ENCODE measurements at places on chromosomes 13 and 19.
A peak's percentile ranks its signal among the peaks of the same experiment; 100 is the strongest.

DNA sequence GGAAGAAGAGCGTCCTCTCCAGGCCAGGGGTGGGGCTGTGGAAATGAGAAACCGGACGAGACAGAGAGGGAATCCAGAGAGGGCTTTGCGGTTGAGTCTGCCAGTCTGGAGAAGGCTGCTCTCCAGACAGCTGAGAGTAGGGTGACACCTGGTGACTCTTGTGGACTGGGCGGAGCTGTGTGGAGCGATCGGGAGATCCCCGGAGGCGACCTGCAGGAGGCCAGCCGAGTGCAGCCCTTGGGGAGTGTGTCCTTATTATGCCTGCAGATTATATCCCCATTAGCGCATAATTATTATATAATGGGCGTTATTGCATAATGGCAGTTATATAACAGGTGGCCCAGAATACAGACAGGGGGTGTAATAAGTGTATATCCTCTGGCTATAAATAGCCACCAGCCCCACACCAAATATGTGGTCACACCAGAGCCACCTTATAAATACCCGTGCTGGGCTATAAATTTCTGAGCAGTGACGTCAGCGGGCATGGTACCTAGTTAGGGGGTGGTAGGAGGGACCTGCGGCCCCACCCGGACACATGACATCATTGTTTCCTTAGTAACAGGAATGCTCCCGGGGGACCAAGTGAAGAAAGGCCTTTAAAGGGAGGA is 41.2 kb downstream of the NFIX start:
- peak; percentile 31 for DNase-seq

DNA sequence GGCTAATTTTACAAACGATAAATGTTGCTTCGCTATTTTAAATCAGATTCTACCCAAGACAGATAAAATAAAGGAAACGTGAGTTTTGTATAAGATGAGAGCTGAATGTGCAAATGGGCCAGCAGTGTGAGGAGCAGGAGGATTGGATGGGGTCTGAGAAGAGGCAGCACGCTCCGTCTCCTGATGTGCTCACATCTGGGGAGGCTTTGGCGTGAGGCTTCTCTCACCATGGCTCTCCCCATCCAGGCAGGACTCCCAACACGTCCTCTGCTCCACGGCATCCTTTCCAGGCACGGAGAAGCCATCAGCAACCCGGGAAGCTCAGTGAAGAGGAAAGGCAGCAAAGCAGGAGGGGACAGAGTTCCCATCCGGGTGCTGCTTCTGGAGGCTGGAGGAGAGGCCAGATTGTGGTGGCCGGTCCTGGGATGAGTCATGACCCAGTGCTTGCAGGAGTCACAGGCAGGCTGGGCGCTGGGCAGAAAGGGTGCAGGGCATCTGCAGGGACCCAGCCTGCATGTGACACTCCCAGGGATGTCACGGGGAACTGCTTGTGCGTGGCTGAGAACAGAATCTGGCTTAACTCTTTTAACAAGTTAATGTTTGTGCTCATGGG is 47.5 kb downstream of the ZNF536 start:
- DNase-seq, result no peak

DNA sequence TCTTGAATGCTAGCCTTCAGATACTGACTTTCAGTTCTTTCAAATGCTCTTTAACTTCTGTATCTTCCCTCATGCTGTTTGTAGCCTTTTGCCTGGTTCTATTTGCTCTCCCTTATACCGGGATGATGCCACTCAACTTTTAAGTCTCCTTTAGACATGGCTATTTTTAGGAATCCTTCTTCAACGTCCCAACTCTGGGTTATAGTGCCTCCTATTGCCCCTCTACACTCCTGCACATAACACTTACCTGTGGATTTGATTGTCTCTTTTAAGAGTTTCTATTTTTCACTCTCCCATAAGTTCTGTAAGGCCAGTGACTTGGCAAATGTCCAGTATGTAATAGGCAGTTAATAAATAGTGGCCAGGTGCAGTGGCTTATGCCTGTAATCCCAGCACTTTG is 343.0 kb downstream of the KLF5 start:
- no peak for DNase-seq

GRCh38 chr19:5967571-5967970 is 10.4 kb downstream of the RANBP3 start:
- DNase-seq, result no peak

- DNase-seq, result no peak
Observed at GRCh38 chr13:113832205-113832604, 31.7 kb downstream of the GAS6 start.

- DNase-seq, result no peak
Observed at GRCh38 chr19:7928334-7928706, 2.4 kb upstream of the CTXN1 start.

DNA sequence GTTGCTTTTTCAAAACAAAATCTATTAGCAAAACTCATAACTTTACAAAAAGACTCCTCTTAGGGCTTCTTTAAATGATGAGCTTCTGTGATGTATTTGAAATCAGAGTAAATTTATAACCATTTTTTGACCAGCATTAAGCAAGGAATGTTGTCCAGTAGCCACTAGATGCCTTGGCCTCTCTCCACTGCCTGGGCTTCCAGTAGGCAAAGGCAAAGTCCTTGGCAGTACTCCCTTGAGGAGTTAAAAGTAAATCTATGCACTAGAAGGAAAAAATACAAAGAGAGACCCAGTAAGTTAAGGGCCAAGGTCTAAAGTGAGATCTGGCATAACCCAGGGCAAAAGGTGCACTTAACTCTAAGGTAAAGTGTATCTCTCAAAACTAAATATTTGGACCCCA is 9.5 kb downstream of the SERPINE3 start:
- DNase-seq, result no peak

GRCh38 chr13:90738881-90739280 is 608.6 kb upstream of the MIR17HG start:
- no peak for DNase-seq

- no peak for DNase-seq
Observed at GRCh38 chr13:27704681-27705080, 83.0 kb downstream of the POLR1D start.

DNA sequence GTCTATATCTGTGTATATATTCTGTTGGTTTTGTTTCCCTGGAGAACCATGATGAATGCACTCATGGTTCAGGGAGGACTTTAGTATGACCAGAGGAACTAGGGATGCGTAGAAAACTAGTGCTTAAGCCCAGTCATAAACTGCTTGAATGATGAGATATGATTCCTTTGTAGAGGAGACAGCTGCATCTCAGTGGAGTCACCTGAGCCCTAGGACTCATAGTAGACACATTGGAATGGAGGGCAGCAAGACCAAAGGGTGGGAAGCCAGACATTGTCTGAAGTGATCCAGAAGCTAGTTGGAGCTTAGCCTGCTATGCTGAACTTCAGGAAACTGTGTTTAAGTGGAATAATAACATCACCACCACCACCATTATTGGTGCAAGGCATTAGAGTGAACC is 89.5 kb upstream of the SPATA13 start:
- DNase-seq, result no peak

DNA sequence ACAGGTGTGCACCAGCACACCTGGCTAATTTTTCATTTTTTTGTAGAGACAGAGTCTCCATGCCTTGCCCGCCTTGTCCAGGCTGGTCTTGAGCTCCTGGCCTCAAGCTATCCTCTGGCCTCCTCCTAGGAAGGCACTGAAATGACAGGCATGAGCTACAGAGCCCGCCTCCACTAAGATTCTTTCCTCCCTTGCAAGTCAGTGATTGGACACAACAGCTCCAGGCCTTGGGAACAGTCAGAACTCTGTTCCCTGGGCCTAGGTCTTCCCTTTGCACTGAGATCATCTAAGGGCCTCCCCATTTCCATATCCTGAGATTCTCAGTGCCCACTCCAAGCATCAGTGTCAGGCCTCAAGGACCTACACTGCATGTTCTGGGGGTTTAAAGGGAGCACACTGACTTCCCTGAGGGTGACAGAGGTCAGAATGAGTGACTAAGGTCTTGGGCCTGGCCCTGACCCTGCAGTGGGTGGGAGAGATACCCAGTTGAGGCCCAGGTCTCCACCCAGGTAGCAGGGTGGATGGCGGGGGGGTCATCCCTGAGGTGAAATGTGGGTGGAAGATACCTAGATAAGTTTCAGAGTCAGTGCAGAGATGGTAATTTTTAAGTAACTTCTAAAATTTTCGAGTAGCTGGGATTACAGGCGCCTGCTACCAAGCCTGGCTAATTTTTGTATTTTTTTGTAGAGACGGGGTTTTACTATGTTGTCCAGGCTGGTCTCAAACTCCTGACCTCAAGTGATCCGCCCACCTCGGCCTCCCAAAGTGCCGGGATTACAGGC is 17.3 kb upstream of the ERCC1 start:
- DNase-seq, result peak; percentile 59

DNA sequence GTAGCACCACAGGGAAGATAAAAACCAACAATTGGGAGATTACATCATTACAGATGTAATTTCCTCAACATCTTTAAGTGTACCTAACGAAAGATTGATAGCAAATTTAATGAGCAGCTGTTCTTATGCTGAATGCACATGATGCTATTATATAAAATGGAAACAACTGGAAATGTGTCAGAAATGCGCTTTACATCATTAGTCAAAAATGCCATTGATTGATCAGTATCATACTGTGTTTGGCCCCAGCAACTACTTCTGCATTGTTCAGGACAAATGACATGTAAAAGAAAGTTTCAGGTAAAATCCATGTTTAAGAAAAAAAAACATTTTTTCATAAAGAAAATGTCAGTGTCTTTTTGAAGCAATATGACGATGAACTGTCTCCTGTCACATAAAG is 625.5 kb upstream of the MIR17HG start:
- no peak for DNase-seq

DNA sequence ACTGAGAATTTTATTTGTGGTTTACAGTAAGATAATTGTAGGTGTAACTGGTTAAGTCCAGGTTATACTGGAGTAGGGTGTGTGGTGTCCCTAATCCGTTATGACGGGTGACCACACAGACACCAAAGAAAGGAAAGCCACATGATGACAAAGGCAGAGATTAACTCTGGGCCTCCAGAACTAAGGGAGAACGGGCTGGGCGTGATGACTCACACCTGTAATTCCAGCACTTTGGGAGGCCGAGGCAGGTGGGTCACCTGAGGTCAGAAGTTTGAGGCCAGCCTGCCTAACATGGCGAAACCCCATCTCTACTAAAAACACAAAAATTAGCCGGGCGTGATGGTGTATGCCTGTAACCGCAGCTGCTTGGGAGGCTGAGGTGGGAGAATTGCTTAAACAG is 10.2 kb upstream of the FUT2 start:
- no peak for DNase-seq

DNA sequence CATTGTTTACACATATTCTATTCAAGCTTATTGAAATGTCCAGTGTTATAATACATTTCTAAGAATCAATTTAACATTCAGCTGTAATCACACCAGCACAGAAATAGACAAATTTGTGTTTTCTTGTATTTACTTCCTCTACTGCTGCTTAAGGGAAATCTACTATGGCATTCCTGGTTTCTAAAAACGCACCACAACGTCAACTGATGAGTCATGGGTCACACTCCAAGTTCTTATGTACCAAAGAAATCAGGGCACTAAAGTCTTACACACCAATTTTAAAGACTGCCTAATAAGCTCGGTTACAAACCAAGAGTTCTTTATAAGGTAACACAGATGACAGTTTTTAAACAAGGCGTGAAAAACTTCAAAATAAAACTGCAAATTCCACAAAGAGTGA is 13.2 kb downstream of the LNX2 start:
- DNase-seq, result peak; percentile 9

DNA sequence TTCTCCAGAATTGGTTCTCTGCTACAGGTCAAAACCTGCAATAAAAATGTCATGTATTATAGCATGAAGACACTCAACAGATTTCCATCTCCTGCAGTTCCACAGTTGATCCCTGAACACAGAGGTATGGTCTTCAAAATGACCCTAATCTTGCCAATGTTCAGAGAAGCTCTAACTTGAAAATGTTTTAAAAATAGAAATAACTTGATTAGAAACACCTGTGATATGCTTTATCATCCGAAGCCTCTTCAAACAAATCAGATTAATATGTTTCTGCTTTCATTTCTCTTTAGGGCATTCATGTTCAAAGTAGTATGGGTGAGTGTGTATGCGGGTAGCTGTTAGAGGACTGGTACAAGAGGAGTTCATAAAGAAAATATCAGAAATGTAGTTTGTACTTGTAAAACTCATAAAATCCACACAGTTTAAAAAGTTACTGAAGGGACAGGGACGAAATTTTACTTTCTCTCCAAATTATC is 60.4 kb downstream of the KCNRG start:
- DNase-seq, result peak; percentile 34

DNA sequence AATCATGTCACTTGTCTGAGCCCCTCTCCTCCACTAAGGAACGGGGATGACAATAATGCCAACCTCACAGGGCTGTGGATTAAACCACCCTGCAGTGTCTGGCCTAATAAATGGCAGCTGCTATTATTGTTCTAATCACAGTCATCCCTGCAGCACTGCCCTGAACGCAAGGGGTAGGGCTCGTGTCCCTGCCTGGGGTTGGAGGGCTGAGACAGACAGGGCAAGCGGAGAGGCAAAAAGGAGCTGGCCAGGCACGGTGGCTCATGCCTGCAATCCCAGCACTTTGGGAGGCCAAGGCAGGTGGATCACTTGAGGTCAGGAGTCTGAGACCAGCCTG is 10.2 kb upstream of the KPTN start:
- no peak for DNase-seq

All from T47D (cell line).